Dermis blood vessel endothelial cell (primary cell): ENCODE measurements at places on chromosomes 11 and 22. TPM values are rescaled to one million over a fixed set of nuclear protein-coding genes. Genes with fewer than 3 reads are reported as not detected.

DNA sequence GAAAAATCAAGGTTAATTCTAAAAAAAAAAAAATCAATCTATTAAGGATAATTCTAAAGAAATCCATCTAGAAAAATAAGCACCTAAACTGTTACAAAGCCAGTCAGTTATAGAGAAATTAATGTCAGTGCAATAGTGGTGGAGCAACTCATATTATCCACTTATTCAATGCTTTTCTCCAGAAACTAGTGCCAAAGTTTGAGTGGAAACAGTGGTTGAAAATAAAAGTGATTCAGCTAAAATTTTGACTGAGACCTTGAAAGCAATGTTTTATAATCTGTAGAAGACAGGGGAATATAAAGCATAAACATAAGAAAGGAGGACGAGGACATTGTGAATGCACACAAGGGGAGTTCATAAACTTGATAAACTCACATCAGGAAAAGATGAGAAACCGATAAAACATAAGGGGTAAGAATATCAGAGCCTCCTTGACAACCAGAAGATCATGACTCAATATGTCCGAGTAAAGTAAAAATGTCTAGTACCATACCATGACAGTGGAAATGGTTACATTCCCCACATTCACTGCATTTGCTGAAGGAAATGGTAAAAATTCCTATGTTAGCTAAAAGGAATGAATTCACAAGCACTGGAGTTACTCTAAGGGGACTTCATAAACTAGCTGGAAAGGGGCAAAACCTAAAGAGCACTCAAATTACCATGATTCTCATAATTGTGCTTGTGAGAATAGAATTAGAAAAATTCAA is 58.7 kb upstream of the SLC5A12 start:
- DNase-seq = no peak

- no peak for DNase-seq
Observed at GRCh38 chr22:31308181-31308580, 15.9 kb upstream of the PIK3IP1 start.

The GRK3 gene
- total RNA-seq = 0.51 and 0.93 TPM in 2 replicates

The EMSY gene
- 9.6 and 21.4 TPM in 2 replicates for total RNA-seq

- DNase-seq = no peak
Observed at GRCh38 chr11:77510851-77511250, 37.0 kb upstream of the PAK1 start.

The HDAC10 gene
- 35.2 and 39.5 TPM in 2 replicates for total RNA-seq

- no peak for DNase-seq
Observed at GRCh38 chr11:48019595-48019994, 39.2 kb downstream of the PTPRJ start.

The IGLL1 gene
- not detected in 2 replicates for total RNA-seq

DNA sequence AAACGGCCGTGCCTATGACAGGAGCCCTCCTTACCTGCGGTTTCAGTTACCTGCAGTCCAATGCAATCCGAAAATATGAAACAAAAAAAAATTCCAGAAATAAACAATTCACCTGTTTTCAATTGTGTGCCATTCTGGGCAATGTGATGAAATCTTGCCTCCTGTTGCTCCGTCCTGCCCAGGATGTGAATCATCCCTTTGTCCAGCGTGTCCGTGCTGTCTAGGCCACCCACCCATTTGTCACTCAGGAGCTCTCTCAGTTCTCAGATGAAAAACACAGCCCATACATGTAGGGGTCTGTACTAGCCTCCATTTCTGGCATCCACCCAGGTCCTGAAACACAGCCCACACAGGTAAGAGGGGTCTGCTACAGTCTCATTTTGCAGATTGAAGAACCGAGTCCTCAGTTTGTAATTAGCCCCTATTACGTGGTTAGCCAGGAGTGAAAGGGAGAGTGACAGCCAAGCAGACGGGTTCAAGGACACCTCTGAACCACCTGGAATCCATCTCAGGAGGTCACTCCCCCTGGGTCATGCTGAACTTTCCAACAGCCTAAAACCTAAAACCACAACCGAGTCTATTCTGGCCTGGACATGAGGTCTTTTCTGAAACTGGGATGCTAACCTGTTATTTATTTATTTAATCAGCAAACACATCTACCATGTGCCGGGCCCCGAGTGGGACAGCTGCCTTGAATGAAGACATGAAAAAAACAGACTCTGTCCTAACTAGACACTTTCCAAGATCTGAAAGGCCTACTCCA is 317.2 kb downstream of the SHANK2 start:
- DNase-seq = no peak

GRCh38 chr22:47818496-47818895 is 1056.0 kb downstream of the TBC1D22A start:
- DNase-seq = no peak

DNA sequence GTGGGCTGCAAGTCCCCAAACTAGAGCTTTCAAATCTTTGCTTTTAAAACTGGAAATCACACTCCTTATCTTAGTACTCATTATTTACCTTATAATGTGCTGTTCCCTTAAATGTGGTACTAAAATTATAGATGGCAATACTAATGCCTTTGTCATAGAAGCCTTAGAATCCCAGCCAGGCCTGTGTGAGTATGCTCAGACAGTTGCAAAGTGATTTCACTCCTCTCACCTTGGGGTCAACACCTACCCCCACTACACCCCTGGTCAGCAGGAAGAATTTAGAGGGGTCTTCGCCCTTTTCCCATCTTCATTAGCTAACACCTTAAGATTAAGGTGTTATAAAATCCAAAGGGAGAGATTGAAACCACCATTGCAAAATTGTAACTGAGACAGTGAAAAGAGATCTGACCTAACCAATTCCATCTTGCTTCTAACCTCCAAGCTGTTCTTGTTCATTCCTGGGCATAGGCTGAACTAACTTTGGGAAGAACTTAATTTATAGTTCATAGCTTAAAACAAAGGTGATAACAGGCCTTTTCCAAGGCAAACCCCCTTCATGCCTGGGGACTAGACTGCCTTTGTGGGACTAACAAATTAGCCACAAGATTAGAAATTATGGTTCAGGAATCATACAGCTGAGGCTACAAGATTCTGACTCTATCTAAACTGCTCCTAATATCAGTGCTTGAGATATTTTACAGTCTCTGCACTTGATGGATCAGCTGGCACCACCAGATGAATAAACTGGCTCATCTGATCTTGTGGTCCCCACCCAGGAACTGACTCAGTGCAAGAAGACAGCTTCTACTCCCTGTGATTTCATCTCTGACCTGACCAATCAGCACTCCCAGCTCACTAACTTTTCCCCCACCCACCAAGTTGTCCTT is 10.4 kb upstream of the MRPL17 start:
- peak; percentile 52 for DNase-seq

The CCDC87 gene
- 0.17 and 0.28 TPM in 2 replicates for total RNA-seq

- no peak for DNase-seq
Observed at GRCh38 chr22:17872471-17872870, 98.2 kb upstream of the BID start.

The MICAL2 gene
- 110 and 124 TPM in 2 replicates for total RNA-seq

The RFPL1 gene
- total RNA-seq = not detected in 2 replicates

The YAP1 gene
- 84.2 and 85.0 TPM in 2 replicates for total RNA-seq

DNA sequence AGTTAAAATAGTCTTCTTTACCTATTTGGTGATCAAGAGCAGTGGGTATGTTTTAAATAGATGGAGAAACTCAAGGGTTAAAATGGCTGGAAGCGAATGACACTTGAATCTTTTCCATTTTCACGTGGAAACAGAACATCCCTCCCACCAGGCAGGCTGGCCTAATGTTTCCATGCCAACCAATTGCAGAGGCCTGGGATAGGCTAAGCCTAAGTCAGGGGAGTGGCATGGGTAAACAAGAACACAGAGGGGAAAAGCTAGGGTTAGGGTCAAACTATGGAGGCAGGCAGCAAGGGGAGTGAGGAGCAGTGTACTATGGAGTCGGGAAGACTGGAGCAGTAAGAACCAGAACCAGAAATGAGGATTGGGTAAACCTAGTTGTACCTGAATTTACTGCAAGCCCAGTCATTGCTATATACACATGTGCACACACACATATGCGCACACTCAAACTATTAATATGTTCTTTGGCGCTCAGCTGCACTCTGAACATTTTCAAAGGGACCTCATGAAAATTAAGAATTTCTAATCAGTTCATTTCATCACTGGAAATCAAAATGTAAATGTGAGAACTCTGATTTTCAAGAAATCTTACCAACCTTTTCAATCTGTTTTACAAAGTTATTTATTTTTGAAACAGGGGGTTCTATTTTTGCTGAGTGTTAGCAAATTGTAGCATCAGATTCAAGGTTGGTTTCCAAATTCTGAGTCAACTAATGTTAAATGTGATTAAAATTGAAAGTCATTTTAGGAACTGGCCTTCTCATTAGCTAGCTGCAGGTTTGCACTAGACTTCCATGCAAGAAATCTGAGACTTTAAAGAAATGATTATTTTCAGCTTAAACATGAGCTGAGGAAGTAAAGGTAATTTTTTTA is 327.0 kb upstream of the CCDC90B start:
- DNase-seq = no peak

The SLC22A25 gene
- total RNA-seq = not detected in 2 replicates

GRCh38 chr11:14972581-14973495 is 687 bp upstream of the CALCA start:
- DNase-seq = no peak
